ENCODE measurements at places on chromosomes 7 and 10.

DNA sequence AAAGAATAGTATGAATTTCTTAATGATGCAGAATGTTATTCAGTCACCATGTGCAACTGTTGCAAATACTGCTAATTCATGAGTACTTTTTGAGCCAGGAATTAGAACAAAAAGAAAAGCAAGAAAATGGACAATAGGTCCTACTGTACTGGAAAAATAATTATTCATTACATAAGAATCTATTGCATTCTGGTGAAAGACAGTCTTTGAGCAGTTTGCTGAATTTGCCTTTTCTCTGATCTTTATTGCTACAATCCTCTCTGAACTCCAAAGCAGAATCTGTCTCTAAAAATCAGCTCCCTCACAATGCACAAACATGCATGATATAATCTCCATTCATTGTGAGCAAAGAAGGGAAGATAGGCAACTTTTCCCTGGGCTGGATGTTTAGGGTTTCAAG is 12.8 kb downstream of the IFIT2 start:
- DNase-seq = no peak

DNA sequence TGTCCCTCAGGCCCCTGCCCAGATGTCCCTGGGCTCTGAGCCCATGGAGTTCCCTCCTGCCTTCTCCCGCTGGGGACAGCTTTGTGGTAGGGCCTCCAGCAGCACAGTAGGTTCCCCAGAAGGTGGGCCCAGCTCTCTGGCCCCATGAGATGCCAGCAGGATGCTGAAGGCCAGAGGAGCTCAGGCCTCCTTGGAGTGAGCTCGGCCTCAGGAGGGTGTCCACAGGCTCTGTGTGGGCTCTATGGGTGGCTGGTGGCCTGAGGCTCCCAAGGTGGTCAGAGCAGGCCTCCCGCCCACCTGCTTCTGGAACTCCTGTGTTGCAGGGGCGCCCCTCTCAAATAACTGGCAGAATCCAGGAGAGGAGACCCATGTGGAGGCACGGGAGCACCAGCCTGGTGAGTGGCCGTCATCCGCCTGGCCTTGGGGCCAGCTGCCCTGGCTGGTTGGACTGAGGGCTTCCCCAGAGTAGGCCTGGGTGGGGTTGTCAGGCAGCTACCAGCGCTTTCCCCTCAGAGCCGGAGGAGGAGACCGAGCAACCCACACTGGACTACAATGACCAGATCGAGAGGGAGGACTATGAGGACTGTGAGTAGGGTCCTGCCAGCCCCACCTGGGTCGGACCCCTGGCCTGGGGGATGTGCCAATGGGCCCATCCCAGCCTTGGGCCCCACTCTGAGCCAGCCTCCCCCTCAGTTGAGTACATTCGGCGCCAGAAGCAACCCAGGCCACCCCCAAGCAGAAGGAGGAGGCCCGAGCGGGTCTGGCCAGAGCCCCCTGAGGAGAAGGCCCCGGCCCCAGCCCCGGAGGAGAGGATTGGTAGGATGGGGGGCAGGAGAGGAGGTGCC is 3.2 kb downstream of the AEBP1 start:
- no peak for DNase-seq

GRCh38 chr7:16086743-16087142 is 334.6 kb downstream of the CRPPA start:
- no peak for DNase-seq

DNA sequence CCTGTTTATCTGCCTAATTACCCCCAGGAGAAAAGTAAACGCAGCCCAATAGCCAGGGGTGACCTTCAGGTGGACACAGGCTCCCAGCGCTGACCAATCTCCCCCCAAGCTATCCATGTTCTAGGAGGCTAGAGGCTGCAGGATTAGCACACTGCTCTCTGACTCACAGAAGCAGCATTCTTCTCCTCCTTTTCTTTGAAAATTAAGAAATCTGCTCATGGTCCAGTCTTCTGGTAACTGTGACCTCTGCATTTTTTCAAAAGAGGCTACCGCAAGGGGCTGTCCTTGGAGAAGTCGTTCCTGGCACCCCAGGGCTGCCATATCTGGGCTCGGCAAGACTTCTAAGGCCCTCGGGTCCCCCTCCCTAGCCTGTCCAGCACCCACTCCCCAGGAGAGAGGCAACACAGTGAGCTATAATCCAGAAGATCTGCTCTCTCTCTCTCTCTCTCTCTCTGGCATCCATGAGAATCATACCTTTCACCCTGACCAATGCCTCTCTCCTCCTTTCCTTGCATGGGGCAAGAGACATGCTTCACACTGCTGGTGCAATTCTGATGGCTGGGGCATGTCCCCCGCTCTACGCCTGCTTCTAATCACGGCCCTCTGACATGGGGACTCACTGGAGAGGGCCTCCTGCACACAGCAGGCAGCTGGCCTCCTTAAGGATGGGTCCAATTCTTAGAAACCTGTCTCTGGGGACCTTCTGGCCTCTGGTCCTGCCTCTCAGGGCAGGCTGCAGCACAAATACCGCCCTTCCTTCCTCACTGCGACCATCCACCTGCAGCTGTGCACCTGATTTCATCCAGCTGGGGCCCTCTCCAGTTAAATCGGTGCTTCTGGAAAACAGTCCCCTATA is 27.3 kb downstream of the ANXA11 start:
- no peak for DNase-seq

- no peak for DNase-seq
Measured at GRCh38 chr7:11369696-11370095, 396.0 kb downstream of the PHF14 start.

DNA sequence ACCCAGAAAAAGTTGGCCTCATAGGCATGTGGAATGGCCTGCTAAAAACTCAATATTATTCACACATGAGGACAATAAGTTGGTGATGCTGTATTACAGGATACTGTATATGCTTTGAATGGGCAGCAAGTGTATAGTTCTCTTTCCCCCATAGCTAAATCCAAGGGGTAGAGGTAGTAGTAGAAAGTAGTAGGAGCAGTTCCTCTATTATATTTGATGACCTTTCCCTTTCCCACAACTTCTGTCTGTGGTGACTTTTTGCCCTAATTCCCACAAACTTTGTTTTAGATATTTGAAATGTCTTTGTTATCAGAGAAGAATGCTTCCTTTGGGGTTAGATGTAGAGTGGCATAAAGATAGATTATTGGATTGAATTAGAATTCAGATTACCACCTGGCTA is 154.0 kb upstream of the STEAP4 start:
- no peak for DNase-seq

DNA sequence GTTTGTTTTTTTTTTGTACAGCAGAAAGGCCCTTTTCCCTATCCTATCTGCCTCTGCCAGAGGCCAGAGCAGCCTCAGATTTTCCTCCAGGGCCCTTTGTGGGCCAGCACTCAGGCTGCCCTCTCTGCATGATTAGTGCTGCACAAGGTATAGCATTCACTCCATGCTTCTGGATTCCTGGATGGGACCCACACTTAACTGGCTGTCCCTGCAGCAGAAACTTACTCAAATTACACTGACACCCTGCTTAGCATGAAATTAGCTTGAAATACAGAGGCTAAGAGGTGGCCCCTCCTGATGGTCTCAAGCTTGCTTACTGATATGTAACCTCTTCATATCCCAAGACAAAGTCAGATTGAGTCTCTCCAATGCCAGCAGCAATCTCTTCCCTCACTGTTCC is 239.3 kb downstream of the SORCS1 start:
- no peak for DNase-seq

- no peak for DNase-seq
Measured at GRCh38 chr7:44084701-44085100, 2.4 kb upstream of the POLM start.

GRCh38 chr7:70446448-70447143 is 685.3 kb upstream of the GALNT17 start:
- no peak for DNase-seq

GRCh38 chr7:20393021-20393610 is 62.4 kb downstream of the ITGB8 start:
- DNase-seq = no peak
